ENCODE measurements at places on chromosomes 2 and 18.

- DNase-seq = no peak
These were observed 1139.4 kb upstream of the GYPC start for GRCh38 chr2:125516496-125517109.

DNA sequence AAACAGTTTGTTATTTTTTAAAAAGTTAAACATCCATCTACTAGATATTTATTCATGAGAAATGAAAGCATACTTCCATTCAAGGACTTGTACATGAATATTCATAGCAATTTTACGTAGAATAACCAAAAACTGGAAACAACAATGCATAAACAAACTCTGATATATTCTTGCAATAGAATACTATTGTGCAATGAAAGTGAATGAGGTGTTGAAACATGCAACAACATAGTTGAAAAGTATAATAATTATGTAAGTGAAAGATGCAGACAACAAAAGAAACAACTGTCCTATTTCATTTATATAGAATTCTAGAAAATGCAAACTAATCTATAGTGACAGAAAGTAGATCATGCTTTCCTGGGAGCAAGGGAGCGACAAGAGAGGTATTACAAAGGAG, 206.6 kb upstream of the KLHL29 start:
- no peak for DNase-seq

GRCh38 chr2:3650140-3650920, 7.7 kb upstream of the ALLC start:
- DNase-seq = no peak

DNA sequence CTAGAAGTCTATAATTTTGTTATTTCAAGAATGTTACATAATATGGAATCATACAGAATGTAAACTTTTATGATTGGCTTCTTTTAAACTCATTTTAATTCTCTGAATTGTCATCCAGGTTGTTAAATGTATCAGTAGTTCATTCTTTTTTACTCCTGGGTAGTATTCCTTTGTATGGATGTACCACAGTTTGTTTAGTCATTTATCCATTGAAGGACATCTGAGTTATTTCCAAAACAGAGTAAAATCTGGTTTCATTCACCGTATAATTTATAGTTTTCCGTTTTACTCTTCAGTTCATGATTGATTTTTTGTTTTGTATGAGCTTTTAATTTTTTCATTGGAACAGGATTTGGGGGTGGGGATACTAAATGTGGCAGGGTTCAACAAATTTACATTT, 132.4 kb downstream of the PMS1 start:
- no peak for DNase-seq

- DNase-seq = no peak
These were observed 368.1 kb upstream of the HNRNPA3 start for GRCh38 chr2:176844461-176844860.

DNA sequence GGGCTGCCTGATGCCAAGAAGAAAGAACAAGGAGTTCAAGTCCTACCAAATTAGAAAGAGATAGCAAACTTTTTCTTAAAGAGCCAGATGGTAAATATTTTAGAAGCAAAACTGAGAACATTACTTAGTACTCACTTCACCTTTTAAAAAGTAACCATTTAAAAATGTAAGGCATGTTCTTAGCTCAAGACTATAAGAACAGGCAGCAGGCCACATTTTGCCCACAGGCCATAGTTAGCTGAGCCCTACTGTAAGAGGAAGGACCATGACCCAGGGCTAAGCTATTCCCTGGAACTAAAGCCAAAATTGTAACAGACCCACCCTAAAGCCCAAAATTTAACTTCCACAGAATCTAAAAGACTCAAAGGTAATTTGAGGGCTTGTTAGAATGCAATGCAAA, 31.3 kb downstream of the USP40 start:
- DNase-seq = no peak

- no peak for DNase-seq
These were observed 1.5 kb upstream of the RRM2 start for GRCh38 chr2:10120877-10121574.

DNA sequence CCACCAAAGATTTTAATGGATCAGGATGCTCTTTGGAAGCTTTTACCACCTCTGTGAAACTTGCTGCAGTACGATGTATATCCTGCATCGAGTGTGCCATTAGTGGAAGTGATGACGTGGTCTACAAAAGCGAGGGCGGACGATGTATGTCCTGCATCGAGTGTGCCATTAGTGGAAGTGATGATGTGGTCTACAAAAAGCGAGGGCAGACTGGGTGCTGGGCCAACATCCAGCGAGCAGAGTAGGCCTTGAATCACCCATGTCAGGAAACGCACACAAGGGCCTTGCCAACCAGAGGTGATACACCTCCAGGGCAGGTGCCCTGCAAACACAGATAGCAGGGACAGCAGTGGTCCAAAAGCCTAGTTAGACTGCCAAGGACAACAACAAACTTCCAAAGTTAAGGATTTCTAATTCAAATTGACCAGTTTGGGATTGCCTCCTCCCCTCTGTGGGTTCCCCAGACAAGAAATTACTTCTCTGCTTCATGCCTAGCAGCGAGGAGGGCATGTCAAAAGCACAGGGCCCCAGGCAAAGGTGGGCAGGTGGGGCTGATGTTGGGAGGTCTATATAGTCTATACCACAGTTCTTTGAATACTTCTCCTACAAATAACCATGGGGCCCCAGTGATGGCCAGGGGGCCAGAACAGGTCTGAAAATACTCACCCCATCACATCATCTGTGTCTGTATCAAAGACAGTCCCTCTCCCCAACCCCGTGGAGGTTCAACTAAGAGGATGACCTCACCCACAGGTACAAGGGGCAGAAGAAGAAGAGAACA, 70.2 kb downstream of the ADD2 start:
- no peak for DNase-seq

- no peak for DNase-seq
These were observed 801.6 kb downstream of the MBD2 start for GRCh38 chr18:53422896-53423295.

DNA sequence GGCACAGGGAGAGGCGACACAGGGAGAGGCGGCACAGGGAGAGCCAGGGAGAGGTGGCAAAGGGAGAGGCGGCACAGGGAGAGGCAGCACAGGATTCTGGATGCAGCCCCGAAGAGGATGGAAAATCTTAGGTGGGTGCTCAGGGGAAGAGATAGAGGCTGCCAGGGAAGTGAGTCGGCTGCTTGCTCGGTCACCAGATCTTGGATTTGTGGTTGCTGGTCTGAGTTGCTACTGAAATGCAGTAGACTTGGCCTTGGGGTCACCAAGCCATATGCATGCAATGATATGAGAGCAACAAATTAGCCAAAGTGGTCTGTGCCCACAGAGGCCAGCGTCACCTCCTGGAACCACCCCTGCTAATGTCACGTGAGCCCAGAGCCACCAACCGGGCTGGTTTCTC, 117.2 kb upstream of the SALL3 start:
- DNase-seq = no peak

DNA sequence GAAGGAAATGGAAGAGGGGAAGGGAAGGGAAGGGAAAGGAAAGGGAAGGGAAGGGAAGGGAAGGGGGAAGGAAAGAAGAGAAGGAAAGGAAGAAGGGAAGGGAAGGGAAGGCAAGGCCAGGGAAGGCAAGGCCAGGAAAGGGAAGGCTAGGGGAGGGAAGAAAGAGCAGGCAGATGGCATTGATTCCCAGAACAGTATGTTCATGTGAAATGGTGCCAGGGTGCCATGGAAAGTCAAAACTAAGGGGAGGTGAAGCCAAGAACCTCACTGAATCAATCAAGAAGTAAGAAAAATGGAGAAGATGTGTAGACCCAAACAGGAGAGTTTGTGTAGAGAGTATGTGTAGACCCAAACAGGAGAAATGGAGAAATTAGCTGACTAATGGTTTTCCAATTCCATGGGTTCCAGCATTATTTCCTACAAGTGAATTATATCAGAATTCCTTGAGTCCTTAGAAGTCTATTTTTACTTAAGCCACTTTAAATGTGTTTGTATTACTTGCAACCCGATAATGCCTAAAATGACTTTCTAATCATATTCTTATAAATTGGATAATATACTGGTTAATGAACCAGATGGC, 367.6 kb downstream of the TXNL1 start:
- DNase-seq = no peak

- no peak for DNase-seq
These were observed 8.1 kb downstream of the SIX2 start for GRCh38 chr2:45000921-45001868.

GRCh38 chr2:41598161-41598894, 449.5 kb upstream of the PKDCC start:
- no peak for DNase-seq

- no peak for DNase-seq
These were observed 42.9 kb upstream of the CREG2 start for GRCh38 chr2:101430156-101430555.

DNA sequence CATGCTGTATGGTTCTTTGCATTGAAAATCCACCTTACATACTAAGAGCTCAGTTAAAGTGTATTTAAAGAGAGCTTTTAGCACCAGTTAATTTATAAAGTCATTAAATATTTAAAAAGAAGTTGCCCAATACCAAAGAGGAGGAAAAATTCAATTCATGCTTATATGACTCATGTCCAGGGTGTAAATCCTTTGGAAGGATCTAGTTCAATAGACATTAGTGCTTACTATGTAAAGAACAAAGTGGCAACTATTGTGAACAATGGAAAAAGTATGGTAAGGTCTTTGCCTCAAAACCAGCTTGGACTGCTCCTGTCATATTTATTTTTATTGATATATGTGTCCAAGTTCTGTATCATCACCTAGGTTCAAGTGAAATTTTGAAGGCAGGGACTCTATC, 90.5 kb downstream of the SCN9A start:
- no peak for DNase-seq

DNA sequence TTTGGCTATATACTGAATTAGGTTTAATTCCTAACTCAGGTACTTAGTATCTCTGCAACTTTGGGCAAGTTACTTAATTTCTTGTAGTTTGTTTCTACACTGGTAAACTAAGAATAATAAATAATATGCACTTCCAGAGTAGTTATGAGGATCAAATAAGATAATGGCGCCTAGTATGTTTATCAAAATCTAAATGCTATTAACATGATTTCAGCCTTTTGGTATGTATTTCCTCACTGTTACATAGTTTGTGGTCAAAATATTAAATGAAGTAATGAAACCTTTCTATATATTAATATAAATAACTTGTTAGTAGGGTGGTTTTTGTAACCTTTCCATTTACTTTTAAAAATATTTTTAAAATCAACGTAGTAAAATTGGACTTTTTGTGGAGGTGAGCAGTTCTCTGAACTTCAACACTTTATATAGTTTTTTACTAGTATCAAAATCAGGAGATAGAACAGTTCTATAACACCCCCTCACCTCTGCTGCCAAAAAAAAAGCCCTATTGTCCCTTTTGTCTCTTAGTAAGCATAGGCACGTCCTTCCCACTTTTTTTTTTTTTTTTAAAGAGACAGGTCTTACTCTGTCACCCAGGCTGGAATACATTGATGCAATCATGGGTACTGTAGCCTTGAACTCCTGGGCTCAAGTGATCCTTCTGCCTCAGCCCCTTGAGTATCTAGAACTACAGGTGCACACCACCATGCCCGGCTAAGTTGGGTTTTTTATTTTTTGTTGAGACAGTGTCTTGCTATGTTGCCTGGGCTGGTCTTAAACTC, 44.8 kb downstream of the RAB3GAP1 start:
- DNase-seq = no peak

- DNase-seq = no peak
These were observed 185.1 kb upstream of the SMAD7 start for GRCh38 chr18:49135877-49136276.
